Fibroblast of pulmonary artery (primary cell): ENCODE measurements at places on chromosomes 3 and 15.

GRCh38 chr3:65674226-65674625, 364.5 kb downstream of the MAGI1 start:
- DNase-seq = no peak

DNA sequence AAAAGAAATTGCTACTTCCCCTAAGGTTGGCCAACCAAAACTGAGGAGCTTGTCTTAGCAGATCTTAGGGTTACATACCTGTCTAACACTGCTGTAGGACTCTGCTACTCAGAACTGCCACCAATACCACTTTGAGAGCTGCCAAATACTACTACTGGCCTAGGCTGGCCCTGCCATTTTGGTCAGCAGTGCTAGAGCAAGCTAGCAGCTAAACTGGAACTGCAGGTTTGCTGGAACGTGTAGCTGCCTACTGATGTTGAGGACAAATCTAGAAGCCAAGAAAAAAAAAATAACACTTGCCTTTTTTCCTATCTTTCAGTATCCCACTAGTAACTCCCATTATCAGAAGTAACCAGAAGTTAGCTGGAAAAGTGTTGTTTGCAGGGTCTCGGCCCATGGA, 387.4 kb downstream of the RBMS3 start:
- no peak for DNase-seq

DNA sequence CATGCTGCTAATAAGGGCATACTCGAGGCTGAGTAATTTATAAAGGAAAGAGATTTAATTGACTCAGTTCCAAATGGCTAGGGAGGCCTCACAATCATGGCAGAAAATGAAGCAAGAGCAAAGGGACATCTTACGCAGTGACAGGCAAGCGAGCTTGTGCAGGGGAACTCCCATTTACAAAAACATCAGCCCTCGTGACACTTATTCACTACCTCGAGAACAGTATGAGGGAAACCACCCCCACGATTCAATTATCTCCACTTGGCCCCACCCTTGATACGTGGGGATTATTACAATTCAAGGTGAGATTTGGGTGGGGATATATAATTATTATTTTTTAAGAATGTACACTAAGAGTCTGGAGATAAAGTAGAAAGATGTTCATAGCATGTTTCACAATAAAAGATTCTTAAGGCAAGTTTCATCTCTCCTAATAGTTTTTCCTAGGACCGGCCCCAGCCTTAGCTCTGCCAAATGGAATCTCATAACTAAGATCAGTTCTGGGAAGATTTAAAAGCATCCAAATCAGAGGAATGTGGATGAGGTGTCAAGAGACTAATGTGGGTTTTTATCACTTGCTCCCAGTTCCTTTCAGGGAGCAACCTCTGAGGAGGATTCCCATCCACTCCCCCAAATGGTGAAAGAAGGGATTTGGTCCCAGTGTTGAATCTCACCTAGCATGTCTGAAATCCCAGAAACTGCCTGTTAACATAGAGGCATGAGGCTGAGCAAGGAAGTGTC, 221.0 kb downstream of the ZMAT3 start:
- no peak for DNase-seq

GRCh38 chr3:134369231-134369741, 5.0 kb downstream of the AMOTL2 start:
- DNase-seq = peak; percentile 87

DNA sequence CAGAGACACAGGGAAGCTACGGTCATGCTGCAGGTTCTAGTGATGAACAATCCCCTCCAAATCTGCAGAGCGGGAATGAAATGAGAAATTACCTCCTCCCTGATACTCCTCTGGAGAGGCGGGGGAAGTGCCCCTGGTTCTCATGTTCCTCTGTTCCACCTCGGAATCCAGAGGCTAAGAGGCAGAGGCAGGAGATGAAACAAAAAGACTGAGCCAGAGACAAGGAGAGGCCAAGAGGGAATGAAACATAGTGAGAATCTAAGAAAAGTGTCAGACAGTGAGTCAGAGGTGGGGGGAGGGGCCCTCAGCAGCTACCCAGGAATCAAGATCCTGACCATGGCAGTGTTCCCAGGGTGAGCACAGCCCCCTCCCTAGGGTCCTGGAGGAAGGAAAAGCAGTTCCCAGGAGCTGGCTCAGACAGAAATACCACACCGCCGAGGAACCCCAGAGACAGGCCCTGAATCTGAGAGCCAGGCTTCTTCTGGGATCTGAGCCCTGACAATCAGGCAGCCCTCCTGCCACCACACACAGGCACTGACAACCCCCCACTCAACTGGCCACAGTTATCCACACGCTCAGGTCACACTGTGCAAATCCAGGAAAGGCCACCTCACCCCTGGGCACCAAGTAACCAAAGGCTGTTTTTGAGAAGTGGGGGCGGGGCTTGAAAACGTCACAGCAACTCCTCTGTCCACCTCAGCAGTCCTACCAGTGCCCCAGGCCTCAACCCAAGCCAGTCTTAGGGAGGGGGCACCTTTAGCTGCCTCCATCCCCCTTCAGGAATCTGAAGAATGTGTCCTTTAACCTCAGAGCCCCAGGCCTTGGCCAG, 2.4 kb downstream of the CSRNP1 start:
- peak; percentile 98 for DNase-seq
